ENCODE measurements at places on chromosomes 7 and 10. TPM values are rescaled to one million over a fixed set of nuclear protein-coding genes. Genes with fewer than 3 reads are reported as not detected.

SUGCT gene
- total RNA-seq, result 4.3 TPM

- DNase-seq, result peak; percentile 9
Observed at GRCh38 chr7:10889266-10889898, 84.3 kb upstream of the PHF14 start.

LRRC18 gene
- total RNA-seq, result not detected

ZC3HAV1L gene
- 28.7 TPM for total RNA-seq

GRCh38 chr10:43408331-43408709, 666 bp downstream of the HNRNPF start:
- DNase-seq, result no peak

GRCh38 chr10:71277914-71278665, 41.0 kb upstream of the SLC29A3 start:
- DNase-seq, result no peak

DNA sequence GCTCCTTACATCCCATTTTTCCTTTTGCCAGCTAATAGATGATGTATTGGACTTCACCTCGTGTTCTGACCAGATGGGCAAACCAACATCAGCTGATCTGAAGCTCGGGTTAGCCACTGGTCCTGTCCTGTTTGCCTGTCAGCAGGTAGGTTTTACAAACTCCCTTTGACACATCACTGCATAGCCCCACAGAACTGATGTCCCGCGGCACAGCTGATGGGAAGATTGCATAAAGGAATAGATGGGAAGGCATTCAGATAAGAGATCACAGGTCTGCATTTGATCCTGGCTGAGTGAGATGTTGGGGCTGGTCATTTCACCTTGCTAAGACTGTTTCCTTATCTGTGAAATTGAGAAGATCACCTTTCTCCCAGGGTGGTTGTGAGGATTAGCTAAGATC, 37.9 kb downstream of the PDSS1 start:
- no peak for DNase-seq

DNA sequence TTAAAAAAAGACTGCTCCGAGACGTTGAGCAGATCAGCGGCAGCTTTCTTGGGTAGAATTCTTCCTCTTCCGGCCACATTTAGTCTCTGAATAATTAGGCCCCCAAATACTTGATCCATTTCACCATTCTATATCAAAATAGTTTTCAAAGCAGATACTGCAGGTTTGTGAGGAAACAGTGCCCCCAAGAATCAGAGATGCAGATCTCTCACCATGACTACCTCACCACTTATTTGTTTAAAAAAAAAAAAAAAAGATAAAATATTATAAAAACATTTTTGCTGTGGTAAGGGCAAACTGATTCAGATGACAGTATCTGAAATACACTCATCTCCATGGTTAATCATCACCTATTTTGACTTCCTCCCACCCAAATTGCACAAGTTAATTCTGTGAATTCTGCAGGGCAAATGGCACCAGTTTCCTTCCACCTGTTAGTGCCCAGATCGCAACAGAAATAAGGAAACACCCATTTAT, 210.4 kb downstream of the FAM107B start:
- no peak for DNase-seq

DNA sequence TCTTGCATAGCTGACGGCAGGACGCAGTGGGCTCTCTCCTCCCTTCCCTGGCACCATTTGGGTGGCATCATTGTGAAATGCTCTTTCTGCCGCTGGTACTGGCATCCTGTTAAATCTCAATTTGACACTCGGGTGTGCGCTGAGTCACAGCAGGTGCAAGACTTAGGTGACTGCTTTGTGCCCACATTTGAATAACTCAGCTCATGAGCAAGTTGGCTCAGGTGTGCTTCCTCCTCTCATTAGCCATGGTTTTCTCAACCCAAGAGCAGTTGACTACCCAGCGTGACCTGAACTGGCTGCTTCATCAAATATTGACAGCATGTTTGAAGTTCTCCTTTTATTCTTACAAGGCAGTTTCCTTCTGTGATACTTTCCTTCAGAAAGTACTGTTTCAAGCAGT, 24.6 kb upstream of the NFE2L3 start:
- no peak for DNase-seq

All from glomerular endothelial cell (primary cell).